Renal cortical epithelial cell (primary cell): ENCODE measurements at places on chromosomes 12 and 14.

- DNase-seq: no peak
Measured at GRCh38 chr14:64828071-64828470, 51.6 kb downstream of the SPTB start.

DNA sequence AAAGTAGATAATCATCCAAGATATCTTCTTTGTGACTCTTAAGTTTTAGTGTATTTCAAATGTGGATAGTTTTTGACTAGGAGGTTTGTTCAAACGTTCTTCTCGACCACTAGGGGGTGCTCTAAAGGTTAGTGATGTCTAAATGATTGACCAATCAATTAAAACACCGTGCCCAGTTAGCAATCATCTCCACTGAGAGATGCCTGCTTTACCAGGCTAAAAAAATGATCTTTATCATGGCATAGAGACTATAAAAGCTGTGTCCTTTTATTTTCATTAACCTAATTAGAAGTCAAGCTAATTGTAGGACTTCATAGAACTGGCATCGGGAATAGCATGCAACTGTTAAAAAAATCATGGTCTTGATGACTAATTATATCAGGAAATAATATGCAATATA, 153.9 kb downstream of the PRKCH start:
- peak; percentile 84 for DNase-seq

DNA sequence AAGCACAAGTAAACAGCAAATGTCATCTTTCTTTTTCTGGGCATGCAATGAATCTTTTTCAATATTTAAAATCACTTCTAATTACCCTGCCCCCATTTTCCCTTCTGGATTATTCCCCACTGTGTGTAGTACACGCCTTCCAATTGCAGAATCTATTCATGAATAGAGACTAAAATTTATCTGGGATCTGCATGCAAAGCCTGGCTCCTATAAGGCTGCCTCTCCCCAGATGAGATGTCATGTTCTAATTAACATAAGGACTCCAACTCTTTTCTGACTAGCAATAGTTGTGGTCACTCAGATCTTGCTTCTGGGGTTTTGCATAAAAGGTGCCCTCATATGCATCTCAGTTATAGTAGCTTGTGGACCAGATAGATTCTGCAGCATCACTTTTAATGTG, 473.5 kb downstream of the BTG1 start:
- no peak for DNase-seq

DNA sequence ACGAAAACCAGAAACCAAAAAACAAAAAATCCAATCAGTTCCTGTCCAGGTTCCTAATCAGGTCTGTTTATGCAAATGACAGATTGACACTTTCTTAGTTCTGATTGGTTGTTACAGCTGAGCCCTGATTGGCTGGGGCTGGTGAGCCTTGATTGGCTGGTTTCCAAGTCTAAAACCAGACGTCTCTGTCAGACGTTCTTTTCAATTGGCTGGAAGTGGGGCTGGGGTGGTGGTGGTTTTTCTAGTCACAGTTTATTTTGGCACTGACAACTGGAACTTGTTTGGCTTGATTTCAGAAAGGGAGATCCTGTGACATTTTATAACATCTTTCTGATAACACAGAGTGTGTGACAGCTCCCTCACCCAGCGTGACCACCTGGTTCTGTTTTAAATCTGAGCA, 36.1 kb upstream of the PRICKLE1 start:
- no peak for DNase-seq

DNA sequence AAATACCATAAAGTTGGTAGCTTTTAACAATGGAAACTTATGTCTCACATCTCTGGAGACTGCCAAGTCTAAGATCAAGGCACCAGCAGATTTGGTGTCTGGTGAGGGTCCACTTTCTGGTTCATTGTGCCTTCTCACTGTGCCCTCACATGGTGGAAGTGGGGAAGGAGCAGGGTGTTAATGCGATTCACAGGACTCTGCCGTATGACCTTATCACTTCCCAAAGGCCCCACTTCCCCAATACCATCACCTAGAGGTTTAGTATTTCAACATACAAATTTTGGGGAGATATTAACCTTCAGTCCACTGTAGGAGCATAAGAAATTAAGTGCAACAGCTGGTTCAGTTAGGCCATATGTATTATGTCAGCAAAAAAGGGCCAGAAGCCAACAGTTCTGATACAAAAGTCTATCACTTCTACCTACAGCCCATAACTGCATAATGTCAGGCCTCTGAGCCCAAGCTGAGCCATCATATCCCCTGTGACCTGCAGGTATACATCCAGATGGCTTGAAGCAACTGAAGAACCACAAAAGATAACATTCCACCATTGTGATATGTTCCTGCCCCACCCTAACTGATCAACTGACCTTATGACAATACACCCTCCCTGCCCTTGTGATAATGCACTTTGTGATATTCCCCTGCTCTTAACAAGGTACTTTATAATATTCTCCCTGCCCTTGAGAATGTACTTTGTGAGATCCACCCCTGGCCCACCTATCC, 24.7 kb downstream of the DDHD1 start:
- no peak for DNase-seq

- peak; percentile 78 for DNase-seq
Measured at GRCh38 chr12:98503592-98504367, 11.6 kb upstream of the TMPO start.

- no peak for DNase-seq
Measured at GRCh38 chr14:105041841-105042765, 21.2 kb upstream of the CDCA4 start.

DNA sequence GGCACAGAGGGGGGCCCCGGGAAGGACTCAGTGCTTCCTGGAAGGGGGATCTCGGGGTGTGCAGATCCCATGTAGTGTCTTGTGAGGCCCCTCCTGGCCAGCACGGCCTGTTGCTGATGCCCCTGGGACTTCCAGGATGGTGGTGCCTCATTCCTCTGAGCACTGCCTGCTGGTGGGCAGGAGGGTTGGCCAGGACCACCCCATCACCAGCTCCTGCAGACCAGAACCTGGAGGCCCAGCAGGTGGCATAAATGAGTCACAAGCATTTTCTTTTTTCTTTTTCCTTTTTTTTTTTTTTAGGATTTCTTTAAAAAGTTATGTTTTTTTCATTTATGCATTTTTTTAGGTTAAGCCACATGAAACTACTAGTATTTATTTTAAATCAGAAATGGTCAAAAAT, 8.0 kb downstream of the MMP17 start:
- no peak for DNase-seq

- peak; percentile 99 for DNase-seq
Measured at GRCh38 chr14:98069712-98070171, 1202.3 kb downstream of the BCL11B start.

DNA sequence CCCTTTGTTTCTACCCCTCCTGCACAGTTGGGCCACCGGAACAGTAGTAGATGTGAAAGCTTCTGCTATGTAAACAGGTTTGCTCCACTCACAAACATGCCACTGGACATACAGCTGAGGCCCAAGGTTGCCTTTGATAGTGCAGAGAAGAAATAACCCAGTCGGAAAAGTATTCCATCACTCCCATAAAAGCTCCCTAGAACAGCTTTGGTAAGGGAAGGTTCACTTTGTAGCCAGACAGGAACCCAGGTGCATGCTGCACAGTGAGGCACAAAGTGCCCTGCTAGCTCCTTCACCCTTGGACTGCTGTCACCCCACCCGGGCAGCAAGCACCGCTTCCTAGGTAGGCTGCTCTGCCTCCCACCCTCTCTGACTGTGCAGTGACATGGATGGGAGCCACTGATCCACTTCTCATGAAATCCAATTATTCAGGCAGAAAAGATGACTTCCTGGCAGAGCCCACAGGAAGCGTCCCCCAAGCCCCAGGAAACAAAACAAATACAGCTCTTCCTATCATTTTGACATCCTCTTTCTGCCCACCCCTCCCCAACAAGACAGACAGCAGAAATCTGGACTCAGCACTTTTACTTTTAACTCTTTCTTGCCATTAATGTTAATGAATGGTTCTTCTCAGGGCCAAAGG, 100.2 kb downstream of the SRGAP1 start:
- DNase-seq: no peak

- DNase-seq: no peak
Measured at GRCh38 chr12:129190827-129191226, 337.5 kb downstream of the GLT1D1 start.

GRCh38 chr12:45462506-45462905, 246.6 kb downstream of the ANO6 start:
- DNase-seq: no peak

DNA sequence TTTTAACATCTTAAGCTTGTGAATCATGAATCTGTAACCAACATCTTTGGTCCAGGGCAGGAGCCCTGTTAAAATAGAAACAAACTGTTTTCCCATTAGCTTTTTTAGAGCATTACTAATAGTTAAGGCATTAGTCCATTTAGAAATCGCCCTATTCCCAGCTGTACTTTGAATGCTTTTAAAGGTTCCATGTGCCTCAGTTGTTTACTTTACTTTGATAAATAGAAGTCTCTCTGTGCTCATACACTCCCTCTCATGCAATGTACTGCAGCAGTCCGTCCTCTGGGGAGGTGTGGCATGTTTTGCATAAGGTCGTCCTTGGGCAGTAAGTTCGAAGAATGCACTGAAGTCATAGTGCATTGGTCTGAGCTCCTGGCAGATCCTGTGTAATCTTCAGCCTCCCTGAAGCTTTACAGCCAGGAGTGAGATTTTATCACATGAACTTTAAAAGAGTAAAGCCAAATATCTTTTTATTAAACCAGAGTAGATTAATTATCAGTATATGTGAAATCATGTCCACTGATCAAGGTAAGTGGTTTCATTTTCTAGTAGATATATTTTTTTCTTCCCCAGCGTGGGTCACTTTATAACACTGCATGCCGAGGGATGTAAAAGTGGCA, 134.7 kb downstream of the FGD4 start:
- DNase-seq: peak; percentile 97

DNA sequence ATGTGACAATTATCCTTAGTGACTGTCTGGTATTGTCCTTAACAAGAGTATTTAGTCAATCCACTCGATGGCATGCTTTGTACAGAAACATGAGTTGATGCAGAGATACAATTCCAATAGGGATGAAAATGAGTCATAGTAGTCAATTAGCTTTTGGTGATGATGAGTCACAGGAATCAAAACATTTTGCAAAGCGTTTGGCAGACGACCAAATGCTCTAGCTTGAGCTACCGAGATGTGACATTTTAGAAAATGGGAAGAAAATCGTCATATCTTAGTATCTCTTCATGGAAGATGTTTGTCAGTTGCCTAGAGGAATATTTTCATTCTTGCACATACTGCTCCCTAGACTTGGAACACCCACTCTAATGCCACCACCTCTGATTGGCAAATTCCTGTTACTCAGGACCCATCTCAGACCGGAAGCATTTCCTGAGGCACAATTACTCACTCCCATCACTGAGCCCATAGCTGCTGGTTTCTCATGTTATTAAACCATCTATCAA, 95.0 kb downstream of the LMNTD1 start:
- DNase-seq: peak; percentile 93

DNA sequence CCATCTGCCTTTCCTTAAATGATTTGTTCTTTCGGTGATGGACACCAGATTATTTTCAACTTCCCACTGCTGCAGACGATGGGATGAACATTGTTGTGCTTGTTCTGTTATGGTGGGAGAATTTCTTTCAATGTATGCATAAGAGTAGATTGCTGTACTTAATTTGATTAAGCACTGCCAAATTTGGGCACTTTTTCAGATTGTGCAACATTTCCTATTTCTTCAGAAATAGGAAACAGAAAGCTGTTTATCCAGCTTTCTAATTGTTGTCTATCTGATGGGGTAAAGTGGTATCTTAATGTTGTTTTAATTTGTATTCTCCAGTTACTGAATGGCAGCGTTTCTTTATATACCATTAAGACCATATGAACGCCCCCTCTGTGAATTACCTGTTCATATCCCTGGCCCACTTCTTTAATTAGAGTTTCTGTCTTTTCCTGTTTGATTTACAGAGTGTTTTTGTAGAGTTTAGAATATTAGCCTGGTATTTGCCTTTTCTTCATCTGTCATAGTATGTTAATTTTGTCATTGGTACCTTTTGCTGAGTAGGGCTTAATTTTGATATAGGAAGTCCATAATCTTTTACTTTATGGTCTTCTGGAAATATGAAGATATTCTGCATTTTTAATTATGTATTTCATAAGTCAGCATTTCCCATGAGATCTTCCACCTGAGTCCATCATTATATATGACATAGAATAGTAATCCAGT, 59.6 kb downstream of the DIP2B start:
- no peak for DNase-seq

DNA sequence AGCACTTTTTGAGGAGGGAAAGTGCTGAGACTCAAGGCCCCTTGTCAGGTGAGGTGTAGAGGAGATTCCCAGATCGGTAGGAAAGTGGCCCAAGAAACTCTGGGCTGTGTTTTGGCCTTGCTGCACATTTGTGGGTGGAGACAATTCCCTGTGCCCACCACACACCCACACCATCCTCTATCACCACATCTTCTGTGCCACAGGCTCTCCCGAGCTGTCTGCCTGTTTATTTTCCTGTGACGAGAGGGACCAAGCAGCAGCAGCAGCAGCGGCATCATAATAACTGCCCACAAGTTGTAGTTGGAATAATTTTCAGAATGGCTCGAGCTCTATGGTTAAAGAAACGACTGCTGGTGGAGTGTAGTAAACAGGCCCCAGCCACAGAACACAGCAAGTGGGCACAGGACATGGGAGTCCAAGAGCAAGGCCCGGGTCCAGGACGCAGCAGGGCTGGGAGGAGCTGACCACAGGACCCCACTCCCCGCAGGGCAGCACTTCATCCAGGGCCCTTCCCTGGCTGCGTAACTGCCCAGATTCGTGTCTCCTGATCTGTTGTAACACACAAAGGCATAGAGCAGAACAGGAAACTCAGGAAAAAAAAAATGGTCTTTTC, 55.6 kb upstream of the BCL2L14 start:
- DNase-seq: no peak

- DNase-seq: no peak
Measured at GRCh38 chr12:112486361-112486760, 67.6 kb downstream of the PTPN11 start.

- no peak for DNase-seq
Measured at GRCh38 chr12:1289371-1290155, 298.5 kb downstream of the ERC1 start.

DNA sequence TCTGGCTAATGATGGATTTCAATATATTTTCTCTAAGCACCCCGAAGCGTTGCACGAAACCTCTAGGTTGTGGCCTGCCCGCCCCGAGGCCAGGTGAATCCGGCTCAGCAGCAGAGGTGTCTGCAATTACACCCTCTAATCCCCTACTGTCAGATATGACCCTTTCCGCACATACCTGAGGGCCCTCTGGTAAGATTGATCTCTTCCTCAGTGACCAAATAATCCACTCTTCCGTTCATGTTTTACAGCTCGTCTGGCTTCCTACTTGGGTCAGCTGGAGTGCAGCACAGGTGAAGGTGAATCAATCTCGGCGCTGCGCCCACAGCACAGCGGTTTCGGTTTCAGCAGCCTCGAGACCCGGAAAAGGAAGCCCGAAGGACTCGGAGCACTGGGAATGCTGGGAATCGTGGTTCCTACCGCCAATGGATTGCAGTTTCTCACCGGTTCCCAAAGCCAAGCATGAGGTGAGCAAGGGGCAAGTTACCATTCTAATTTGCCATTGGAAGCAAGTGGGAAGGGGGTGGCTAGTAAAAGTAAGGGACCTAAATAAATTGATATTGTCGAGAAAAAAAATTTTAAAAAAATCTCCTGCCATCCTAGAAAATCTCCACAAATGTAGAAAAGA, at the start of gene SYNJ2BP:
TSS of gene SYNJ2BP (minus strand) at position 366 of the 625 bp plus-strand sequence. CDS start at position 239, 127 bp downstream.
- DNase-seq: peak; percentile 71
